Retina (tissue), 1 donor: ENCODE measurements at places on chromosomes 1 and 21.

- no peak for DNase-seq
Measured at GRCh38 chr1:192604979-192605620, 29.5 kb downstream of the RGS1 start.

GRCh38 chr1:183002267-183002666, 21.0 kb upstream of the LAMC1 start:
- DNase-seq = no peak

GRCh38 chr1:233323718-233324117, 3.8 kb upstream of the MAP3K21 start:
- no peak for DNase-seq

GRCh38 chr1:62013264-62013663, 181.4 kb upstream of the L1TD1 start:
- DNase-seq = peak; percentile 21

- DNase-seq = peak; percentile 49
Measured at GRCh38 chr1:40783001-40783905, at the start of gene KCNQ4. KCNQ4 (plus strand) TSS chr1:40783787; CDS start chr1:40784094, 307 bp downstream.

- DNase-seq = no peak
Measured at GRCh38 chr1:23836037-23836436, 10.8 kb upstream of the HMGCL start.

DNA sequence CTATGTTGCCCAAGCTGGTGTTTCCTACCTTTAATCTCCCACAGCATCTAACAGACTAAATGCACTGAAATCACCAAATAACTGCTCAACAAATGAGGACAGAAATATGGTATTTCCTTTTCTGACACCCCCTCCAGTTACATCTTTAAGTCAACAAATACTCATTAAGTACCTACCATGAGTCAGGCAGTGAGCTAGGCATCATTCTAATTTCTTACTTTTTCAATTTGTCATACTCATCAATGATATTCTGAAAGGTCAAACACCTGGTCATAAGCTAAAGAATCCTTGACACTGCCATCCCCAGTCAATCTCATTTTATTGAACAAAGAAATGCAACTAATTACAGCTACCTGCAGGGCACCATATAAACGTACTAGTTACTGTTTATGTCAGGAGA, 36.6 kb downstream of the LUZP1 start:
- no peak for DNase-seq

DNA sequence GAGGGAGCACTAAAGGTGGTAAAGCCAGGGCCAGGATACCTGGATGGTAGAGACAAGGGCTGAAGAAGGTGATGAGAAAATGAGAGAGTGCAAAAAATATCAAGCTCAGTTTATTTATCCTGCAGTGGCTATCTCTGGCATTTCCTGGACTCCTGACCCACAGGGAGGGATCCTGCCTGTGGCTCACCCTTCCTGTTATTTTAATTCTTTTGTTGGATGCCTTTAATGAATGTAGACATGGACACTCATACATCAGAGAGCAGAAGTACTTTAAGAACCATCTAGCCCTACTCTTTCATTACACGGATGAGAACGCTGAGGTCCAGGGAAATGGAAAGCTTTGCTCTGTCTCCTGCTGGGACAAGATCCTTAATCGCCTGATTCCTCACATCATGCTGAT, 20.6 kb downstream of the JUN start:
- no peak for DNase-seq

DNA sequence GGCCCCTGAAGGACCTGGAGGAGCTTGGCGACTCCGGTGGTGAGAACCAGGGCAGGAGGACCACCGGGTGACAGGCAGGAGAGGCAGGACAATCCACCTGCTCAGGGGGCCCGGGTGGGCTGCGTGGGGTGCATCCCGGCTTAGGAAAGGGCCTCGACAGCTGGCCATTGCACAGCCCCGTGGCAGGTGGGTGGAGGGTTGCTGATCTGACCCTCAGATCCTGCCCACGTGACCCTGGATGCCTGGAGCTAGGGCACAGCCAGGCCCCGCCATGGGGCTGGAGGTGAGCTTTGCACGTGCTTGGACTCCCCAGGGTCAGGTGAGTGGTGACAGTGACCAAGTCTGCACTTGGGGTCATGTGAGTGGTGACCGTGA, 35.5 kb upstream of the SLC19A1 start:
- DNase-seq = no peak
